ENCODE measurements at places on chromosomes 4 and X.

DNA sequence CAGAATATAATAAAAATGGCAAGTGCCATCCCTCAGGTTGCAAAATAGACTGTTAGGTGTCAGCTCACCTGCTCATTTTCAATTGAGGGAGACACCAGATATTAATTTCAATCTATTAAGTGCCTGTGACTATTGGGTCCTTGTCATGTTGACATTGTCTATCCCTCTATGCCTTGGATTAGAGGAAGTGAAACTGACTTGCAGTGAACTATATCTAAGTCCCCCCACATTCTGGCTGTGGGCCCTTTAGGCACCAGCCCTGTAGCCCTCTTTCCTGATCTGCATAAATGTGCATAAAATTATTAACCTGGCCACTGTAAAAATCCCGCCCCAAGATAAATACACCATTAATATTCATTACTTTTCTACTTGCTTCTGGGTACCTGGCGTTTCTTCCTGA is 293.0 kb upstream of the CLNK start:
- DNase-seq: no peak

DNA sequence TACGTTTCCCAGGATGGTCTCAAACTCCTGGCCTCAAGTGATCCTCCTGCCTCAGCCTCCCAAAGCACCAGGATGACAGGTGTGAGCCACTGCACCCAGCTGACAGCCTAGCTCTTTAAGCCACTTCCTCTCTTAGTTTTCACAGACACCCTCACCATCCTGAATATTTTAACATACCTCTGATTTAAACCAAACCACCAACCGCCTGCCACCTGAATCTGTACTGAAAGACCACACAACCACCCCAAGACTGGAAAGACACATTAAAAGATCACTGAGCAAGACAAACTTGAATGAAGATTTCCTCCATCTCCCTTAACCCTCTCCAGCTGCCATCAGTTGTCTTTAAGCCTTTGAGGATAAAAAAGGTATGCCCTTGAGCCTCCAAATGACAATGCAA is 110.6 kb downstream of the SH3KBP1 start:
- no peak for DNase-seq

- DNase-seq: no peak
Measured at GRCh38 chrX:53347948-53348347, 66.6 kb upstream of the IQSEC2 start.

- no peak for DNase-seq
Measured at GRCh38 chr4:181264893-181265292, 978.3 kb upstream of the TENM3 start.

DNA sequence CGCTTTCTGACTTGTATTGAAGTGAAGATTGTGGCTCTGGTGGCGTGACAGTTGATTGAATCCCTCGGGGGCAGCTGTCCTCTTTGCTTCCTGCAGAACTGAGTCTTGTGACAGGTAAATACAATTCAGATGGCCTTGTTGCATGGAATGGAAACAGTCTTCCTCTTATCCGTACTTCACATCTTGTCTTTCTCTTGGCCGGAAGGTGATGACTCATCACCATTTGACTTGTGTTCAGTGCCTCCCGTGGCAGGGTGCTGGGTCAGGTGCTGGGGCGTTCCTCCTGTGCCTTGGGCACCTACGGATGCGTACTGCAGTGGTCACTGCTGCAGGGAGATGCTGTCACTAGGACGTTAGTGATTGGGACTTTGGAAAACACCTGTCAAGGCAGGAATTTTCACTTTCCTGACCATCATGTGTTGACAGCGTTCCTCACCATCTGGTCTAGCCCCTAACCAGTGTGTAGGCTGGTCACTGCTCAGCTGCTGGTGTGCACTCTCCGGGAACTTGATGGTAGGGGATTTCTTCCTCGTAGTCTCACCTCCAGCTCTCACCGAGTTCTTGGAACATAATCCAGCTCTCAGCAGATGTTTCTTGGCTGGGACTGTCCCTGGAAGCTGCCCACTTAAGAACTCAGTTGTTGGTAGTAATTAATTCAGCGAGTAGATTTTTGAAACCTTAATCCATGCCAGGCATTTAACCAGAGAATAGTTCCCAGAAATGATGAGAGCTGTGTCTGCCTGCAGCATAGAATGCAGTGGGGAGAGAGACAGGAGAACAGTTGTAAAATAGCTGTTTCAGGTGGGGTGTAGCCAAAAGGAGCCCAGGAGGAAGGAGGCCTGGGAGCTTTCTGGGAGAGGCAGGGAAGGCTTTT is 7.2 kb downstream of the TBC1D14 start:
- no peak for DNase-seq

DNA sequence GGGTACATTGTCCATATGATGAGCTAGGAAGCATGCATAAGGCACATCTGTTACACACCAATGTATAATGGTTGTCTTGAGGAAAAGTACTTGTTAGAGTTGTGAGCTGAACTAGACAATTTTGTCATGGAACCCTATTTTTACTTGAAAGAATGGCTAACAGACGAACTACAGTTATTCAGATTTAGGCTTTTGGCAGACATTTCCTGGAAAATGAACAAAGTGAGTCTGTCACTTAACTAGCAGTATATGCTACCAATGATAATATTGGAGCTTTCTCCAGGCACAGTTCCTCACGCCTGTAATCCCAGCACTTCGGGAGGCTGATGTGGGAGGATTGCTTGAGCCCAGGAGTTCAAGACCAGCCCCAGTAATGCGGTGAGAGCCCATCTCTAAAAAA is 61.9 kb upstream of the SLC25A43 start:
- DNase-seq: no peak

- no peak for DNase-seq
Measured at GRCh38 chr4:112002248-112002661, 143.0 kb upstream of the FAM241A start.

DNA sequence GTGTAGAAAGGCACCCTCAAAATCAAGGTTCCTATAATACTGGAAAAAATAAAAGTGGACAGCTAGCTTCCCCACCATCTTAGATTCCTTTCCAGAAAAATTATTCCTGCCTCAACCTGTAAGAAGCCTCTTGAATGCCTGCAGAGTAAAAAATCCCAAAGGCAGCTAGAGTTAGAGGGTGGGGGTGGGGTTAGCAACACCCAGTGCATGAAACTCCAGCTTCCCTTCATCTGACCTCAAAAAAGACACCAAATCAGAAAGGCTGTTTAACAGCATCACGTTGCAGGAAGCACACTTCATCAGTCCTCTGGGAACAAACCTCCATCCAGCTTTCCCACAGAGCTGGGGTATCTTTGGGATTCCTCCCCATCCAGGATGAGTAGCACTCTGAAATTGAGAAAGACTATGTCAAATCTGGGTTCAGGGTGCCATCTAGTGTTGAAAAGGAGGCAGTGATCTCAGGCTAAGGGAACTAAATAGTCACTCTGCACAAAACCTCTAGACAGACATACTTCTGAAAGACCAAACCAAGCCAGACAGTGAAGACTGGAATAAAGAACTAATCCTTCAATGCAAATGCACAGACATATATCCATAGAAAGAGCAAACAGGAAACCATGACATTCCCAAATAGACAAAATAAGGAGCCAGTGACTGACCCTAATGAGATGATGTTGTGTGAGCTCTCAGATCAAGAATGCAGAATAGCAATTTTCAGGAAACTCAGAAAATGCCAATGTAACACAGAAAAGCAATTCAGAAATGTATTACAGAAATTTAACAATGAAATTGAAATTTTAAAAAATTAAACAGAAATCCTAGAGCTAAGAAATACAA is 97.9 kb downstream of the ARHGEF9 start:
- peak; percentile 1 for DNase-seq

DNA sequence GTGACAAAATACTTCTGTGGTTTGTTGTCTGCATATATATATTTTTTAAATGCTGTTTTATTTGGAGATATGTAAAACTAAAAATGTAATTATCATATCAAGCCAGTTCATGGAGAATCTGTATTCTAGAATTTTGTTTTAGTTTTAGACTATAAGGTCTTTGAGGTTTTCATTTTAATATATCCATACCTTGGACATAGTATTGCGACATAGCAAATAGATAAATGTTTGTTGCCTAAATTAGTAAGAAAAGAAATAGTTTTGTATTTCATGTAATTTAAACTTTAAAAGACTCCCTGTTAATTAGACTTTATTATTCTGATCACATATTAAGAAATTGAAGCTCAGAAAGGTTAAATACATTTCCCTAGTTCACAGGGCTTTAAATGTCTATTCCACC is 472.9 kb downstream of the GBA3 start:
- DNase-seq: no peak

DNA sequence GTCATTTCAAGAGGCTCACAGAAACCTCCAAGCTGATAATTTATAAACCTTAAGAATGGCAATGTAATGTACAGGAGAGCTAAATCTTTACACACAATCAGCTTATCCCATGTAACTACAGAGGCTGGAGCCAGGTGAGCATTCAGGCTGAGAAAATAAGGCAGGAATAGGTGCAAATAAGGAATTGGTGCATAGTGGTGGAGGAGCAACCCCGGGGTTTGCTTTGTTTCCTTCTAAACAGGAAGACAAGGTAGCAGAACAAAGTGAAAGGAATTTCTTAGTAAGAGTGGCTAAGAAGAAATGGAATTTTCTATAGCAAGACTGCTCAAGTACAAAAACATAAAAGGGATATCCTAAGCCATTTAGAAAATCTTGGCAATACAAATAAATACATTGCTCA is 82.4 kb downstream of the NR3C2 start:
- no peak for DNase-seq

DNA sequence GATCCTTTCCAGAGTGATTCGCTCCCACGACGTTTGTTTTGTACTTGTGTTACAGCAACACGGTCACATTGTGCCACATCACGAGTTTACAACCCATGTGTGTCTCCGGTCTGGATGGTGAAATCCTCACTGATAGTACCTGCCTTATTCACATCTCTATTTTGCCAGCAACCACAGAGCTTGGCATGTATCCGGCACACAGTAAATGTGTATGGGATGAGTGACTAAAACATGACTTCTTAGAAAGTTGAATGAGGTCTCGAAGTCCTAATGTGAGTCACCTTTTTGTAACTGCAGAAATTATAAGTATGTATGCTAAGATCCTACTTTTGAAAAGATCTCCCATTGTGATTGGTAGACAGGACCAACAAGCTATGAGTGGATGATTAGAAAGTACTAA is 7.5 kb downstream of the STOX2 start:
- no peak for DNase-seq

- DNase-seq: no peak
Measured at GRCh38 chrX:109360301-109360700, 121.6 kb downstream of the GUCY2F start.

DNA sequence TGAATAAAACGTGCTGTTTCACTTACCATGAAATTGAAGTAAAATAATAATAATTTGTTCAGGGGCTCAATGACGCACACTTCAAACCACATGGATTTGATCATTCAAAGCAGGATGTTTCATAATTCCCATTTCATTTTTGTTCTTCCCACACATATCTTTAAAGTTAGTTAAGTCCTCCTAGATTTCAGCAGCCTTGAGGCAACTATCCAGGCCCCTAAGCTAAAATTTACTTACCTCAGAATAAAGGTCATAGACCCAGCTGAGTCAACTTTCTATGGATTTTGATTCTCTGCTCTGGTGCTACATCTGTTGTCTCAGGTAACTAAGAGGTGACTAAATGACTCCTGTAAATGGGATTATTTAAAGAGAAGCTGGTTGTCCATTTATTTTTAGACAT is 25.0 kb downstream of the GPR174 start:
- DNase-seq: no peak

- no peak for DNase-seq
Measured at GRCh38 chrX:105515561-105515960, 295.1 kb upstream of the TEX13A start.

- DNase-seq: no peak
Measured at GRCh38 chr4:90001023-90001422, 106.4 kb downstream of the MMRN1 start.

- no peak for DNase-seq
Measured at GRCh38 chr4:74056858-74057562, 18.5 kb upstream of the CXCL3 start.

- peak; percentile 42 for DNase-seq
Measured at GRCh38 chr4:186587416-186588018, 32.1 kb upstream of the MTNR1A start.

GRCh38 chr4:82138374-82138773 is 235.4 kb downstream of the HNRNPD start:
- DNase-seq: no peak

DNA sequence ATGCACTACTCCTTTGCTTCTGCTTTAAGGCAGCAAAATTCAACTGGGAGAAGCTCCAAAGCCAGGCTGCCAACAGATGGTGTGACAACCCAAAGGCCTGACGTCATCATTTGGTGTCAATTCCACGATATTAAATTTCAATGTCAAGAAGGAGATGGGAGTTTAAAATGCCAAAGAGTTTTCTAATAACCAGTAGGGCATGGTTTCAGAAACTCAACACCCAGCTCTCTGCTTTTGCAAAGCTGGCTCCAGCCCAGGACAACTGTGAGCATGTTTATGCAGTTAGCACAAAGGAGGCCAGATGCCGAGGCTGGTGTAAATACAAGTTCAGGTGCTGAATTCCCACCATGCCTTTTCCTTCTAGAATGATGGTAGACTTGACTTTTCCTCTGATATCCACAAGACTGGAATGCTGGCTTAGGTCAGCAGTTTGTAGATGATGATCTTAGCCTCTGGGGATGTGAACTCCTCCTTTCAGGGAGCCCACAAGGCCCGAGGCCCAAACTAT is 67.3 kb downstream of the AFAP1 start:
- DNase-seq: no peak

DNA sequence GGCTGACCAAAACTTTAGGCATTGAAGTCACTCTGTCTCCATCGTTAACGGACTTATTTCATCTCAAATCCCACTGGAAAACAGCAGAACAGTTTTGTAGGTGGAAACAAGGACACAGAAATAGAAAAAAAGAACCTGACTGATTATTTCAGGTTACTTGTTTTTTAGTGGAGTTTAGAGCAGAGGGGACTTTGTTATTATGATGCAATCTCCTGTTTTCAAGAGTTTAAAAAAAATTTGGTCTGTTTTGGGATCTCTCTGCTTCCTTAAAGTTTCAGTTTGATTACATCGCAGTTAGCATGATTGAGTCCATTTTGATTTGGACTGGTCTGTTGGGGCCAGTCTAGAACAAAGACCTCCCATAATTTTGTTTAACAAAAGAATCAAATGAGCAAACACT is 13.6 kb downstream of the PROM1 start:
- DNase-seq: no peak

DNA sequence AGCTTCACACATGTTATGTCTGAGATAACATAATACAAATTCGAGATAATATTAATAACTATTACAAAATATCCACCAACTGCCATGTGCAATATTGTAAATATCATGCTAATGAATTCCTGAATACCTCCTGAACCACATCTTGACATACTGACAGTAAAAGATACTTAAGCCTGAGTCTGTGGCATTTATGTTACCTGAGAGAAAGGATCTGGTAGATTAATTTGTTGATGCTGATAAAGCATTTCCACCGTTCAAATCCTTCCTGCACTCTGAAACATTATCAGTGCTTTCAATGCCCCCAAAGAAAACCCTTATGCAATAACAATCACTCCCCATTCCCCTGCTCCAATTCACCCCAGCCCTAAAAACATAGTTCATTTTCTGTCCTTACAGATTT is 38.8 kb upstream of the ADGRA3 start:
- no peak for DNase-seq

GRCh38 chrX:3520982-3521381 is 174.5 kb upstream of the MXRA5 start:
- DNase-seq: no peak
